Effector memory CD8-positive, alpha-beta T cell (primary cell): ENCODE measurements at places on chromosomes 12 and 14.

- no peak for DNase-seq
These were observed 22.5 kb downstream of the RECQL start for GRCh38 chr12:21478756-21479455.

GRCh38 chr12:53588123-53588522 lies 38.1 kb downstream of the ATF7 start:
- no peak for DNase-seq

- no peak for DNase-seq
These were observed 11.9 kb downstream of the SLC25A29 start for GRCh38 chr14:100294213-100294962.

DNA sequence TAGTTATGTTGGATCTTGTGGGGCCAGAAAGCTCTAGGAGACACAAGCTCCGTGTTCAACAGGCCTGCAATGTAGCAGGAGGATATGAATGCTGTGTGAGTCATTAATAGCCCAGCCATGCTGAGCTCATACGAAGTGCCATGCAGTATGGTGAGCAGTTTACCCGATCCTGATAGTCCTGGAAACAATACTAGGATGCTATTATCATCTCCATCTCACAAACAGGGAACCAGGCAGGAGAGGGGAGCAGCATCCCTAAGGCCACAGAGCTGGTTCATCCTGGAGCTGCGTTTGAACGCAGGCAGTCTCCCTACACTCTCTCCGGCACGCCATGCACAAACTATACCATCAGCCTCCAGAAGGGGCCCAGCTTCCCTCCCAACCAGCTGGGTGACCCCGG lies 20.5 kb downstream of the TTC7B start:
- no peak for DNase-seq

GRCh38 chr14:84674636-84675035 lies 855.3 kb upstream of the FLRT2 start:
- no peak for DNase-seq

DNA sequence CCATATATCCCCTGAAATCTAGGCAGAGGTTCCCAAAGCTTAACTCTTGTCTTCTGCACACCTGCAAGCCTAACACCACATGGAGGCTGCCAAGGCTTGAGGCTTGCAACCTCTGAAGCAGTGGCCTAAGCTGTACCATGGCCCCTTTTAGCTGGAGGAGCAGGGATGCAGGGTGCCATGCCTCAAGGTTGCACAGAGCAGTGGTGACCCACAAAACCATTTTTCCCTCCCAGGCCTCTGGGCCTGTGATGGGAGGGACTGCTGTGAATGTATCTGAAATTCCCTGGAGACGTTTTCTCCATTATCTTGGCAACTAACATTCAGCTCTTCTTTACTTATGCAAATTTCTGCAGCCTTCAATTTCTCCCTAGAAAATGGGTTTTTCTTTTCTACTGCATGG lies 210.0 kb upstream of the KITLG start:
- DNase-seq = no peak

DNA sequence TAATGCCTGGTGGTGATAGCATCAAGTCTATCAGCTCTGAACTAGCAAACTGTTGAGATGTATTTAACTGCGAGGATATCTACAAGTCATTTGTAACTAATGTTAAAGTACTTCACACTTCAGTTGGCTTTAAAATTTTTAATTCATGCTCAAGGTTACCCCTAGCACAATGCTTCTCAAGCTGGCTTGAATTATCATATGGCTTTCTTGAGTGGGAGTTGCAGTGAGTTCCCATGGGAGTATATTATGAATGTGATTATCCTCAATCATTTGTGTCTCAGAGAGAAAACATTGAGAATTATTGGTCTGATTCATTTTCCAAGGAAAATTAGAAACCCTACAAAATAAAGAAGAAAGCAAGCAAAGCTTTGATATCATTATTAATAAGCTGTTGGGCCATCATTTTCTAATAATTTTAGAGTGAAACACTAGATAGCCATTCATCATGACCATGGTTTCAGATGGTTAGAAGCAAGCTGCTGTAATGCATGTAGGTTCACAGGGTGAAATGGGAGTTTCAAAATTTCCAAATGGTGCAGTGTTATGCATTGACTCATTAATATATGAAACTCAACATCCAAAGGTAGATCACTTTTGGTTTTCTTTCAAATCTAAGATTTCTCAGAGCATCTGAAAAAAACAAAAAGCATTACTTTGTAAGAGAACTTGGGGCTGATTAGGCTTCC lies 11.8 kb upstream of the KRAS start:
- no peak for DNase-seq

DNA sequence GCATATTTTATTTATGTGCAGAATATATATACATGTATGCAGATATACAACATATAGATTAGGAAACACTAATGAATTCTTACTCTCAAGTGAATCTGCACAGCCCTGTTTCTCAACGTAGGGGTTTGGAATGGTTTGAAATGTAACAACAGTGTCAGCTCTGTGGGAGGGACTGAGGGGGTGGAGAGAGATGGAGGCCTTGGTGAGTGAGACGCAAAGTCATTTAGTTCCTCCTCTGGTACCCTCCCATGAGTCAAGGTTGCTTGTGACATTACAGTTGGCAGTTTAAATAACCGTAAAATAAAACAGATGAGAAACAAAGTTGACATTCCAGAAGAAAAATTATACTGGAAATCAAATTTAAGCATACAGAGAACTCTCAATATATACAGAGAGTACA lies 313.0 kb upstream of the PRKD1 start:
- no peak for DNase-seq

DNA sequence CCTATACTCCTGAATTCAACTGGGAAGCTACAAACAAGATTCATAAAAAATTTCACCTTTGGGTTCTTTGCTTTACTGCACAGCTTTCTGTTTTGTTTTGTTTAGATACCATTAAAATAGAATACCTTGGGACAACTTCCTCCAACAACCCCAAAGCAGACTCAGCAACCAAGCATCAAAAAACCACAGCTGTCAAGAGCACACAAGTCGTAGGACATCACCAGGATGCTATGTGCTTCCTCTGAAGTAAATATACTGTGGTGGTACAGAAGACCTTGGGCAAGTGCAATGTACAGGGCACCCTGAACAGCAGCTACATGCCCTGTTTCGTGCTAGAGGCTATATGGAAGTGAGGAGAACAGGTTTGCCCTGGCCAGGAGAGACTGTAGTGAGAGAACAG lies 359.3 kb downstream of the BCL11B start:
- no peak for DNase-seq

GRCh38 chr12:114401328-114402083 lies 4.4 kb downstream of the TBX5 start:
- no peak for DNase-seq

DNA sequence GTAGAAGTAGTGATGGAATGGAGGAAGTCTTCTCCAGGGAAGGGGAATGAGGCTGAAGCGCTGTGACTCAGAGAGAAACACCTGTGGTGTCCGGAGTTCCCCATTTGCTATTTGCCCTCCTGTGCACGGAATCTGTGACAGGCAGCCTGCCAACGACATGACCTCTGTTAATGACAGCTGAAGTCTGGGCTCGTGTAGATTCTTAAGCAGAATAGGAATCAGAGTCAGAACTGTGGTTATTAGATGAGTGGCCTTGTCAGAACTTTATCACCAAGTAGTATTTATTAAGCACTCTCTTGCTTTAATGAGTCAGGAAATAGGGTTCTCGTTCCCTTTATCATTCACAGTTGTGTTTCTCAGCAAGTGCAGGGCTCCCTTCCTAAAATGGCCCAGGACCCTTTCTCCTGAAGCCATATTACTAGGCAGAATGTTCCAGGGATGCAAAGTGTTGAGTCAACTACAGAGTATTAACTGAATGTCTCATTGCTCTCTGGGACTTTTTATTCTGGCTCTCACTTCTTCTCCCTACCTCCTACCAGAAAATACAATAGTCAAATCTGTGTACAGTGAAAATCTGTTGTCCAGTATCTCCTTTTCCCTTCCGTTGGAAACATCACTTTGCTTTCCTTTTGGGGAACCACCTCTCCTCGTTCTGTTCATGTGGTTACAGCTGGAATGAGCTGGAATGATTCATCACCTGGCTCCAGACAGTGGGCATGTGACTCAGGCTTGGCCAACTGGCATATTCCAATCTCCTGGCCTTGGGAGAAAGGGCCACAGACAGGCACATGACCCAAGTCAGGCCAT lies 77.8 kb upstream of the MAX start:
- DNase-seq = no peak

DNA sequence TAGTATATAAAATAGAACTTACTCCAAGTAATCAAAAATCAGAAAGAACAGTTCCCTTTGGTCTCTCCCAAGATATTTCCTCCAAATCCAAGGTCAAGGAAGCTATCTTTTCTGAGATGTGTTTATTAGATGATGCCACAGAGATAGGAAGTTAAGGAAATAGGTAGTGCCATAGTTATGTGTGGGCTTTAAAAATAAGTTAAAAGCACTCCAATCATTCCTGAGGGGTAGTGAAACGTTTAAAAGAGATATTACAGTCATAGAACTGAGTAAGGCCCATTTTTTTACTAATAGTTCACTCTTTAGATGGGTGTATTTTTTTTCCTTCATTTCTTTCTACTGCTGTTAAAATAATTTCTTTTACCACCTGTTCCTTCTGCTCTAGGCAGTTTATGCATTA lies 1630.9 kb upstream of the SEL1L start:
- DNase-seq = no peak
